DMS 273 treated with DMSO at 0.1 percent for 48 hours (cell line): ENCODE measurements at places on chromosomes 5 and 9.

- no peak for DNase-seq
These were observed 60.0 kb upstream of the RARS1 start for GRCh38 chr5:168426007-168426863.

DNA sequence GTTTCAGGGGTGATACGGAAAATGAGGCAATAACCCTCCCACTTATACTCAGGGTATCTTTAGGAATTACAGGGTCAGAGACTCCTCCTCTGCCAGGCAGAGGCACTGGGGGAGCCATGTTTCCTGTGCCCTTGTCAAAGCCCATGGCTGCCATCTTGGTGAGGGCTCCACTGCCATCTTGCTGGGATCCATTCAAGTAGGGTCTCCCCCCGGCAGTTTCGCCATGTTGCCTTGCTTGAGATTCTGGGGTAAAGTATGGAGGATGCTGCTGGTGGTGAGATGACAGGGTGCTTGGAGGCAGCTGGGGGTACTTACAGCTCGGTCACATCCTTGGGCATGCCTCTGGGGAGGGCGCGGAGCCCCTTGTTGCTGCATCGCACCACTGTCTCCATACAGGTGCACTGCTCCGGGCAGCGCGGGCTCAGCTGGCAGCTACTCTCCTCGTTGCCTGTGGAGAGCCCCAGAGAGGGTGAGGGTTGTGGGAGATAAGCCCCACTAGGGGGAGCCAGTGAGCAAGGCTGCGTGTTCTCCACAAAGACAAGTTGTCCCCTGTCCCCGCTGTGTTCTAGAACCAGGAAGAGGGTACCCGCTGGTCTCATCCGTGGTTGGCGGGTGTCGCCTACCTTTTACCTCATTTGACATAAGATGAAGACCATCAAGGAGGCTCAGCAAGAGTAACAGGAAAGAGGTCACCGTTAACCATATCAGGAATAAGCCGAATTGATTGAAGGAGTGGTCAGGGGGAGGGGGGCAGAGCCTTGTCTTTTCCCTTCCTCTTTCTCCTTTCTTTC, 169.0 kb upstream of the PANK3 start:
- DNase-seq: no peak

GRCh38 chr5:148384380-148384737, 601 bp downstream of the FBXO38 start:
- no peak for DNase-seq

DNA sequence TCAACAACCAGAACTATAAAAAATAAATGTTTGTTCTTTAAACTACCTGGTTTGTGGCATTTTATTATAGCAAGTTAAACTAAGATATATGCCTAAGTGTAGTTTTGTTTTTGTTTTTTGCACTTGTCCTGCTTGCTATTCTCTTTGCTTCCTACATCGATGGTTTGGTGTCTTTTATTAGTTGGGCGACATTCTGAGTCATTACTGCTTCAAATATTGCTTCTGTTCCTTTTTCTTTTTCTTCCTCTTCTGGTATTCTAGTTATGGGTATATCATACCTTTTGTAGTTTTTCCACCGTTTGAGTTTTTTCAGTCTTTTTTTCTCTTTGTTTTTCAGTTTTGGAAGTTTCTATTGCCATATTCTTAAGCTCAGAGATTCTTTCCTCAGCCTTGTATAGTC, 86.9 kb downstream of the MACIR start:
- DNase-seq: no peak

DNA sequence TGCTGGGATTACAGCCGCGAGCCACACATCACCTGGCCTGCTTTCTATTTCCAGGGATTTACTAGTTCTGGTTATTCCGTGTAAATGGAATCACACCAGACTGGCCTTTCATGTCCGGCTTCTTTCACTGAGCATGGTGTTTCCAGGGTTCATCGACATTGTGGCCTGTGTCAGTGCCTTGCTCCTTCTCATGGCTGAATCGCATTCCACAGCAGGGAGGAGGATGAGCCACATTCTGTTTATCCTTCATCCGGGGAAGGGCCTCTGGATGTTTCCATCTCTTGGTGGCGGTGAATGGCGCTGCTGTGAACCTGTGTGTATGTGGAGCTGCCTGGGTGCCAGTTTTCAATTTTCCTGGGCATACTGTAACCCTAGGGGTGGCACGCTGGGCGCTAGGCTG, 58.7 kb upstream of the RNU6ATAC start:
- no peak for DNase-seq

- peak; percentile 53 for DNase-seq
These were observed 11.7 kb upstream of the TSSK1B start for GRCh38 chr5:113446358-113446927.

DNA sequence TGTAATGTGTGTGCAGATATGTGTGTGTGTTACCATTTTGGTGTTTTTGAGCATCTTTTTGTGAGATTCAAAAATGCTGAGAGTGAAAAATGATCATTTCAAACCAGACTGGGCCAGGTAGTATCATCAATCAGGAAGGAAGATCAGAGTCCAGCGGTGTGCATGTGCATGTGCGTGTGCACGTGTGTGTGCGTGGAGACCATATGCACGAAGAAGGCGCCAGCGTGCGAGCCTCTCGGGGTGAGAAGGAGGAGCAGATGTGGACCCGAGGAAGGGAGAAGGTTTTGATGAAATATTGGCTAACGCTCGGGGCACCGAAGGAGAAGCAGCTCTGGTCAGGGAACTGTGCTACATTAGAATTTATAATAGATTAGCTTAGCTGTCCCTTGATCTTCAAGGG, 516.4 kb downstream of the CCDC171 start:
- DNase-seq: no peak
